ENCODE measurements at places on chromosomes 3 and 15.
A peak's percentile ranks its signal among the peaks of the same experiment; 100 is the strongest.

DNA sequence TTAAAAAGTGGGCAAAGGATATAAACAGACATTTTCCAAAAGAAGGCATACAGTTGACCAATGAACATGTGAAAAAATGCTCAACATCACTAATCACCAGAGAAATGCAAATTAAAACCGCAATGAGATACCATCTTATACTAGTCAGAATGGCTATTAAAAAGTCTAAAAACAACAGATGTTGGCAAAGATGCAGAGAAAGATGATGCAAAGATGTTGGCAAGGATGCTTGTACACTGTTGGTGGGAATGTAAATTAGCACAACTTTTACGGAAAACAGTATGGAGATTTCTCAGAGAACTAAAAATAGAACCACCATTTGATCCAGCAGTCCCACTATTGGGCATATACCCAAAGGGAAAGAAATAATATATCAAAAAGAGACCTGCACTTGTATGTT, 53.5 kb downstream of the TLNRD1 start:
- DNase-seq, result no peak

GRCh38 chr15:95323796-95324195, 1006.7 kb upstream of the NR2F2 start:
- no peak for DNase-seq

DNA sequence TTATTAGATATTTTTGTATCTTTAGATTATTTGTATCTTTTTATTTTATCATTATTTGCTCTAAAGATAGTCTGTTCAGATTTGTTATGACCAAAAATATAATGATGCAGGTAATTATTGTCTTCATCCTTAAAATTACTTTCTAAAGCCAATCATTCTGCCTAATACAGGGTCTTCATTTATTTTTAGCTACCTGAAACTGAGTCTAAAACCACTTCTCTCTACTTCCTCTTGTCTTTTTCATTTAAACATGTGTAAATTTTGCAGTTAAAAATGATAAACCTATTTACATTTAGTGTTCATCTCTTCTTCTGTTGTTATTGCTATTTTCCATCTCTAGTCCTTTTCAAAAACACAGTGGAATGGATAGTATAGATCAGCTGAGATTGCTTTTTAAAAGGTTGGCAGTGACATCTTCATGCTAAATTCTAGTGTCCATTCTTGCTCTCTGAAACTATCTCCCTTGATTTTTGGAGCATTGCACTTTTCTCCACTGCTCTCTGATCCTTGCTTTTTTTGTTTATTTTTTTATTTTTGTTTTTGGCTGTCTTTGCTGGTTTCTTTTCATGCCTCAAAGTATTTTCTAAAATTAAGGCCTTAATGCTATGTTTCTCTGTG, 91.8 kb downstream of the UBE2E2 start:
- no peak for DNase-seq

DNA sequence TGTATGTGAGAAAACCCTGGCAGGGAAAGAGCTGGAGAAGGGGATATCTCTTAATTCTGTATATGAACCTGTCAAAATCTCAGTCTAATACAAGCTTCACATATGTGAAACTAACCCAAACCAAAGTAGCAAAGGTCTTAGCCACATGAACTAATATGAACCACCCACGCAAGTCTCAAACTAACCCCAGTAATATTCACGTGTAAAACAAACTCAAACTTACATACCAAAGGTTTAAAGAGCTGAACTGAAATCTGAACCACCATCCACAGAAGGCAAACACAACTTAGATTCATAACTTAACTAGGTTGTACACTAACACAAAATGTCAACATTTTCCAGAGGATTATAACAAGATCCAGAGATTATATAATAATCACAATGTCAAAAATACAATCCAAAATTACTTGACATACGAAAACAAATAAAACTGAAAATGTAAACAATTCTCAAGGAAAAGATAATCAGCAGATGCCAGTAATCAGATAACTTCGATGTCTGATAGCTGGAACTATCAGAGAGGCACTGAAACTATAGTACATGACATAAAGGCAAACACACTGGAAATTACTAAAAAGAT, 64.1 kb downstream of the VPS13C start:
- no peak for DNase-seq

DNA sequence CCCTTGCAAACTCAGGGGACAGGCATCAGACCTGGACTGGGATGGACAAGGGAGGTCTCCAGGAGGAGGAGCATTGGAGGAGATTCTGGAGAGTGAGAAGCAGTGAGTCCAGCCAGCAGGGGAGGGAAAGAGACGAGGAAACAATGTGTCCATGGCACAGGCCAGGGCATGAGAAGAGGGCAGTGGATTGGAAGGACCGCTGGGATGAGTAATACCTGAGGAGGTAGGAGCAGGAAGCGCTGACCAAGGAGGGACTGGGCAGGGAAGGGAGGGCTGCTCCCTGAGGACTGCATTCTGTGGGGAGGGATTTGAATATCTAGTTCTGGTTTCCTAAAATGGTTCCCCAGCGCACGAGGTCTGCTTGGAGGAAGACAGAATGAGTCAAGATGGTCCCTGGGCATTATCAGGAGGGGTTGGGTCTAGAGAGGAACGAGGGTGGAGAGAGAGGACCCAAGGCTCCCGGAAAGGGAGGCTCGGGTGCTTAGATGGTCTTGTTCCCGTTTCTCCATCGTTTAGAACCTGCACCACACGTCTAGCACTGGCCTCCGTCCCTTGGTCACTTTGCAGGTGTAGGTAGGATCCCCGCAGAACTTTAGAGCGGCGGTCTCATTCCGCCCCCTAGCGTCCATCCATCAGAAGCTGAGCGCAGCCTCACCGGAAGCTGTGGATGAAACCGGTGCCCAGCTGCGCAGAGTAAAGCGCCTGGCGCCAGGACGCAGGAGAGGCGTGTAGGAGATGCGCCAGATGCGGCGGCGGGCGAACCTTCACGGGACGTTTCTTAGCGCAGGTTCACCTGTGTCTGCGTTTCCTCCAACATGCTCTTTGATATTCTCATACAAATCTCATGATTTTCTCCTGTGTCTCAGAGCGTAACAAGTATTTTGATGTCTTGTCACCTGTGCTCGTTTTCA, 190.7 kb upstream of the NDN start:
- no peak for DNase-seq

DNA sequence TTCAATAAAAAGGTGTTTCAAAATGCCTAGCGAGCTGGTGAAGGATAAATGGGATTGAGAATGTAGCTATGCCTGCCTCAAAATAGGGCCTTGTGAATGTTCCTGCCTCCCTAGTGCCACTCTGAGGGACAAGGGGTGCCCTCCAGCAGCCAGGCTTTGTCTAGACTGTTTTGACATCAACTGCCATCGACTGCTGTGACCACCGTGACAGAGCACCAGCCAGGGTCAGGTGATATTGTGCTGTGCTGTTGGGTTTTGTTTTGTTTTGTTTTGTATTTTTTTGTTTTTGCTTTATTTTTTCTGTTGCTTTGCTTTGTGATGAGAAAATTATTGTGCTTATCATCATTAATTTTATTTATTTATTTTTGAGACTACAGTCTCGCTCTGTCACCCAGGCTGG, 144.8 kb downstream of the SMAD6 start:
- no peak for DNase-seq

- no peak for DNase-seq
Measured at GRCh38 chr3:32757618-32758374, 60.0 kb upstream of the TRIM71 start.

GRCh38 chr3:32239307-32240158, 1.1 kb downstream of the CMTM8 start:
- no peak for DNase-seq

DNA sequence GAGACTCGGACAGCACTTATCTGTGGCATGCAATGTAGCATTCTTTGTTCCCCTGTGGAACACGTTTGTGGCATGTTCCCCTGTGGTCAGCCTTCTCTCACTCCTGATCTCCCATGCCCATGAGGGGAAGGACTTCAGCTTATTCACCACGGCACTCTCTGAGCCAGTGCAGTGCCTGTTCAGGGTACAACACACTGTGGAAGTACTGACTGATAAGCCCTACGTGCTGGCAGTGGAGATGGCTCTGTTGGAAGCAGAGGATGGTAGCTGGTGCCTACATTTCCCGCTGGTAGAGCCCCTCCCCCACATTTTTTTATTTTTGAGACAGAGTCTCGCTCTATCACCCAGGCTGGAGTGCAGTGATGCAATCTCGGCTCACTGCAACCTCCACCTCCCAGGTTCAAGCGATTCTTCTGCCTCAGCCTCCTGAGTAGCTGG, 43.5 kb upstream of the ETV5 start:
- DNase-seq, result no peak

- DNase-seq, result no peak
Measured at GRCh38 chr3:115772951-115773350, 149.6 kb downstream of the GAP43 start.

DNA sequence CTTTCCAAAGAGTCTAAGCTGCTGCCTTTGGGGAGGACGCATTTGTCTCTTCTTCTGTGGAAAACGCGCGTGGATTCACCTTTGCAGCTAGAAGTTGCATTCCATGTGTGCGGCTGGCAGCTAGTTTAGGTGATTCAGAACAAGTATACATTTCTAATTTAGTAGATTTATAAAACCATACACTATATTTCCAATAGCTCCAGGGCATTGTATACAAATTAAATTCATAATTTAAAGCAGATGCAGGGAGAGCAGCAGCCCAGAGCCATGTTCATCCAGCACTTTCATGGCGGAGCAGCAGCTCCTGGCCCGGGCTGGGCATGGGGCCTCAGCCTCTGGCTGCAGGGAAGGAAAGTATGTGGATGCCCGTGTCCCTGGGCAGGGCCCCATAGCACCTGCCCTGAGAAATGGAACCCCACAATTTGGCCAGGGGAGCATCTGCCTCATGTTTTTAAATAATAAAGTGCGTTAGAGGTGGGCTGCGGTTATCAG, 42.8 kb upstream of the SEC22A start:
- no peak for DNase-seq

- DNase-seq, result no peak
Measured at GRCh38 chr3:79358327-79358726, 409.5 kb downstream of the ROBO1 start.

- DNase-seq, result no peak
Measured at GRCh38 chr3:57892423-57892822, 115.8 kb upstream of the FLNB start.

DNA sequence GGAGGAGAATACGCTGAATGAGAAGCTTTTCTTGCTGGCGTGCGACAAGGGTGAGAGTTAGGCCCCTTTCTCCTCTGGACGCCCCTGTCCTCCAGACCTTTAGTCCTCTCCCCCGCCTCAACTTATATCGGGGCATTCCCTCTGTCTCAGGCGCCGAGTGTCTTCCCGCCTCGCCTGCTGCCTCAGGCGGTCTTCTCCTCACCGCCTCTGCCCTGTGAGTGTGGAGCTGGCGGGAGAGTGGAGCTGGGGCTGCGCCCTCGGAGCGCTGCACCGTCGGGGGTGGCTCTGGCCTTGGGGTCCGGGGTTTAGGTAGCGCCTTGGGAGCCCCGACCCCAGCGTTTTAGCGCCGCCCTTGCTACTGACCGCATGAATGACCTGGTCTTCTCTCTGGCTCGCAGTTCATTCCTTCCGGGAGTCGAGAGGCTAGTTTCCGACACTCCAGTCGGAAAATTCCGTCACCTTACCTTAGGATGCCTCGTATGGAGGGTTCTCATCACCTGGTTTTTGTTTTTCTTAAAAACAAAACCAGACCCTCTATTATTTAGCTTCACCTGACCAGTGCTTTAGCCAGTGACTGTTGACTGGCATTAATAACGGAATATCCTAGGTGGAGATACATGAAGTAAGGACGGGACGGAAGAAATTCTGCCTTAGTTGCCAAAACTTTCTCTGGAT, 985 bp downstream of the TRPC1 start:
- DNase-seq, result peak; percentile 9

DNA sequence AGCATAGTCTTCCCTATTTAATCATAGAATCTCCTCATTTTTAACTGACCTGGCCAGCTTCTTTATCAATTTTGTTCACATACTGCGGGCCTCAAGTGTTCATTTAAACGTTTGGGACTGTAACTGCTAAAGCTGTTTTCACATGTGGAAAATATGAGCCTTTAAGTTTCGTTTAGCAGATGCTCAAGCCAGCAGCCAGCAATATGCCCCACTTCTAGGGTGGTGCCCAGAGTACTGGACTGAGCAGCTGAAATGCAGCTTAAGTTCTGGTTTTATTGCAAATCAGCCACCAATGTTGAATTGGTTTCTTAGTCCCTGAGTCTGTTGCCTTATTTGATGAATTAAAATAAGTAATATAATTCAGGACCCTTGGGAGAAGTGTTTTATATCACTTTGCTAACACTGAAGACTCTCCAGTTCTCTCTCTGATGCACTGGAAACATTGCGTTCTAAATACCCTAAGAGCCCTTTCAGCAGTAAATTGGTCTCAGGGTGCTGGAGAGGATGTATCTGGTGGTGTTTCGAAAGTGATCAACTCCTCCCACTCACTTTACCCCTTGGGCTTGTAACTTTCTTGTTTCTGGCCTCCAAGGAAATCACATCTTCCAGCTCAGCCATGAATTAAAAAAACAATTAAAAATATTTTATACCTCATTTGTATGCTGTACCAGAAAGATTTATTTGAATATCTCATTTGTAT, 61.7 kb downstream of the B3GALNT1 start:
- DNase-seq, result no peak

GRCh38 chr3:118734664-118735063, 300.0 kb downstream of the IGSF11 start:
- DNase-seq, result no peak

DNA sequence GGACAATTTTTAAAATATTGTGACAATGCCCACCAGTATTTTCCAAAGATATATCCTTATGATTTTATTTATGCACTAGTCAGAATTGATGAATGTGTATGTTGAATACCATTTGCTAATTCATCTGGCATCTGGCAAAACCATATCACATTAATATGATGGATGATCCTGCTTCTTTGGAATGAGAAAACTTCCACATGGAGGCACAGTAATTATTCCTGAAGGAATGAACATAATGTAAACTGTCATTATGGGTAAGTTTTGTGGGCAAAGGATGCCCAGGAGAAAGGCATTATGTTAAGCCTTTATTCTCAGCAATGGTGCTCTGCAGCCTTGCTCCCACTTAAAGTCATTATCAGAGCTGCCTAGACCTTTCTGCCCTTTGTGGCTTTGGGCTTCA, 113.0 kb upstream of the MME start:
- no peak for DNase-seq

DNA sequence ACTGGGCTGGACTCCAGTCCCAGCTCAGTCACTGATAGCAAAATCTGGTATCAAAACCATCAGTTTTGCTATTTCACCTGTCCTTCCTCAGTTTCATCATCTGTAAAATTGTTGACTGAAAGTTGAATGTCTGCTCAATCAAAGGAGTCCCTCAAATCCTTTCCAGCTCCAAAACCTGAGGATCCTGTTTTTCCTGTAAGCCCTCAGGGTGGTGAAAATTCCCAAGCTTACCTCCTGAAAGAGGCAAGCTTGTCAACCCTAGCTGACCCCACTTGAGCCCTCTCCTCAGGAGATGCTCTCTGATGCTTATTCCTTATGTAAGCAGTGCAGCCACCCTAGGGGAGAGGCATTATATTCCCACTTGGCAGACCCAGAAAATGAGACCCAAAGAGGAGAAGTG, 82.6 kb downstream of the HMG20A start:
- DNase-seq, result no peak

Data from activated CD4-positive, alpha-beta T cell treated with anti-CD3 and anti-CD28 coated beads for 1 hour (primary cell).